ENCODE measurements at places on chromosomes 13 and 19. TPM values are rescaled to one million over a fixed set of nuclear protein-coding genes. Genes with fewer than 3 reads are reported as not detected.

The CYP2A6 gene
- 1.9 TPM for polyA plus RNA-seq

The NAT14 gene
- 93.2 TPM for polyA plus RNA-seq

The SMIM24 gene
- polyA plus RNA-seq = 2.8 TPM

The CLEC17A gene
- polyA plus RNA-seq = 0.09 TPM

The LYPD3 gene
- 2.1 TPM for polyA plus RNA-seq

The ZNF541 gene
- polyA plus RNA-seq = 0.59 TPM

The TEX26 gene
- polyA plus RNA-seq = 1.9 TPM

The DCT gene
- polyA plus RNA-seq = 0.39 TPM

The KLHL1 gene
- 9.6 TPM for polyA plus RNA-seq

The CASP14 gene
- polyA plus RNA-seq = not detected

The CDX2 gene
- polyA plus RNA-seq = not detected

The SYT5 gene
- 113 TPM for polyA plus RNA-seq

The KLK4 gene
- 1.6 TPM for polyA plus RNA-seq

The MTUS2 gene
- 12.5 TPM for polyA plus RNA-seq

The SIGLEC5 gene
- not detected for polyA plus RNA-seq

The FCER2 gene
- polyA plus RNA-seq = not detected

The ZNF763 gene
- polyA plus RNA-seq = 3.8 TPM
